ENCODE measurements at places on chromosomes 16 and 17. TPM values are rescaled to one million over a fixed set of nuclear protein-coding genes. Genes with fewer than 3 reads are reported as not detected.

- no peak for DNase-seq
Observed at GRCh38 chr16:54890381-54890780, 40.3 kb upstream of the IRX5 start.

DNA sequence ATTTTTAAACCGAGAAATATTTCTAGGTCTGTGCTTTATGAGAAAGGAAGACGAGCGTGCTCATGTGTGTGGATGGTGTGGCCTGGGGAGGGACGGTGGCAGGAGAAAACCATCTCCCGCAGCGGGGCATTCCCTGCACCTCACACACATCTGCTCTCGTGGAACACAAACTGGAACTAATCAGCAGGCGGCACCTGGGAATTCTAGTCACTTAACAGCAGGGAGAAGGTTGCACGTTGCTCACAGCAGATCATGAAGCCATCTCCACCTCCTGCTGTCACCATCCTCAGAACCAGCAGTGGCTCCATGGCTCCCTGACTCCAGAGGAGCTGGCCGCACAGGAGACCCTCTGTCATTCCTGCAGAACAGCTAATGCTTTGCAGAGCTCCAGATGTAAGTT lies 35.2 kb downstream of the ADCY9 start:
- DNase-seq, result no peak

DNA sequence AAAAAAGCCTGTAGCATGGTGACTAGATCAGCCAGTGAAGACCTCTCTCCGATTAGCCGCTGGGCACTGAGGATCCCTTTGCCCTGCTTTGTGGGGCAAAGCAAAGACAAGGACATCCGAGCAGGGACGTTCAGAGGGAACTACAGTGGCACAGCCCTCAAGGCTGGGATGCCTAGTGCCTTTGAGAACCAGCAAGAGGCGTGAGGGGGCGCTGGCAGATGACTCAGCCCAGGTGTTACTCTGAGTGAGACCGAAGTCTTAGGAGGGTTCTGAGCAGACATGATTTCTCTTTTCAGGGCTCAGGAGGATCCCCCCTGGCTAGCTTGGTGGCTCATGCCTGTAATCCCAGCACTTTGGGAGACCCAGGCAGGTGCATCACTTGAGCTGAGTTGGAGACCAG lies 178.6 kb downstream of the CPPED1 start:
- DNase-seq, result no peak

GRCh38 chr17:32483451-32484019 lies 3.3 kb upstream of the CDK5R1 start:
- DNase-seq, result peak; percentile 53

GRCh38 chr17:34706029-34706428 lies 126.6 kb downstream of the TMEM132E start:
- DNase-seq, result no peak

GRCh38 chr17:40355123-40355803 lies 9.3 kb downstream of the GJD3 start:
- DNase-seq, result peak; percentile 63

- DNase-seq, result peak; percentile 61
Observed at GRCh38 chr16:84754353-84754856, 54.6 kb downstream of the USP10 start.

DNA sequence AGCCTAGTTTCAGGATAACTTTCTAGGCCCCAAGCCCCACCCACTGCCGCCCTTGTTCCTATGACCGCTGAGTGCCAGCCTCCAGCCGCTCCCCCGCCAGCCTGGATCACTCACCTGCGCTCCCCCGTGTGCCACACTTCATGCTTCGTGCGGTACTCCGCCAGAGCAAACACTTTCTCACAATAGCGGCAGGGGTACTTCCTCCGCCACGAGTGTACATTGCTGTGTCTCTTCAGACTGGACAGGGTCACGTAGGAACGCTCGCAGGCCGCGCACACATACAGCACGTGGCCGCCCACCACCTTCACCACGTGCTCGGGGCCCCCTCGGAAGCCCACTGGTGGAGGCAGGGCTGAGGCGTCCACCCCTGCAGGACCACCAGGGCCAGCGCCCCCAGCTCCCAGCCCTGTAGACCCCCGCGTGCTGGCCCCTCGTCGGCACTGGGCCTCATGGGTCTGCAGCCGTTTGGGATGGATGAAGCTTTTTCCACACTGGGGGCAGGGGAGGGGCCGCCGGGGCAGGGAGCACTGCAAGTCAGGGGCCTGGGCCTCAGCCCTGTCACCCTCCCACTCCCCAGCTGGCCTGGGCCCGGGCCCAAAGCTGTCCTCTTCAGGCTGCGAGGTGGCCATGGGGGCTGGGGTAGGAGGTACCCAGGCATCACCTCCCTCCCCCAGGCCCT lies 13.7 kb downstream of the ZBTB4 start:
- DNase-seq, result no peak

GRCh38 chr17:73933871-73934270 lies 269.6 kb upstream of the RPL38 start:
- DNase-seq, result no peak

DNA sequence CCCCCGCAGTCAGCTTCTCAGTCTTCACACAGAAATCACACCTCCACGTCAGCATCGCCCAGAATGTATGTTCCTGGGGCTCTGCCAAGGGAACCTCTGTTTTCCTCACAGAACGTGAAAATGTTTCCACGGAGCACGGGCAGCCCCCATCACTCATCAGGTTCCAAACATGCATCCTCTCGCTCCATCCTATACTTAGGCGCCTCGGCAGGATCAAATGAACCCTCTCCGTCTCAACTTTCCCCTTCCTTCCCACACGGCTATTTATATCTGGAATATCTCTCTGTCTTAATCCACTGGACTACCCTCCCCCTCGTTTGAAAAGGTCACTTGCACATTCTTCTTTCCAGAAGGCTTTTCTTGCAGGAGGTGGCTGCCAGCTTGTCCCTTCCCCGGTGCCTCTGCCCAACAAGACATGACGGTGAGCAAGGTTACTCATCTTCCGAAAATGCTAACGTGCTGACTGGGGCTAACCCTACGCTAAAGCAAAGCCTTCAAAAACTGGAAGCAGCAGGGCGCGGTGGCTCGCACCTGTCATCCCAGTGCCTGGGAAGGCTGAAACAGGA lies 21.6 kb downstream of the NXN start:
- DNase-seq, result no peak

GRCh38 chr16:31177136-31177535 lies 2.8 kb upstream of the FUS start:
- DNase-seq, result no peak

DNA sequence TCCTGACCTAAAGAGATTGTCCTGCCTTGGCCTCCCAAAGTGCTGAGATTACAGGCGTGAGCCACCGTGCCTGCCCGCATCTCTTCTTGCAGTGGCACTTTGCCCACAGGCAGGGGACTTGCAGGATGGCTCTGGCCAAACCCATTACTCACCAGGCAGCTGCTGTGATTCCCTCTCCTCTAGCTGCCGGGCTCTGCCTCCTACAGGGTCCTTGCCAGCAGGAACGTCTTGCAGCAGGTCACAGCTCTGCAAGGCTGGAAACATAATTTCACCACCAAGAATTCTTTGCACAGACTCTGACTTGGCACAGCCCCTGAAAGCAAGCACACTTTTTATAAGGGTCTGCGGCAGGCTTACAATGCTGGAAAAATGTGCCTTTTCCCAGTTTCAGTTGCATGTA lies 20.3 kb downstream of the COX4I1 start:
- no peak for DNase-seq

DNA sequence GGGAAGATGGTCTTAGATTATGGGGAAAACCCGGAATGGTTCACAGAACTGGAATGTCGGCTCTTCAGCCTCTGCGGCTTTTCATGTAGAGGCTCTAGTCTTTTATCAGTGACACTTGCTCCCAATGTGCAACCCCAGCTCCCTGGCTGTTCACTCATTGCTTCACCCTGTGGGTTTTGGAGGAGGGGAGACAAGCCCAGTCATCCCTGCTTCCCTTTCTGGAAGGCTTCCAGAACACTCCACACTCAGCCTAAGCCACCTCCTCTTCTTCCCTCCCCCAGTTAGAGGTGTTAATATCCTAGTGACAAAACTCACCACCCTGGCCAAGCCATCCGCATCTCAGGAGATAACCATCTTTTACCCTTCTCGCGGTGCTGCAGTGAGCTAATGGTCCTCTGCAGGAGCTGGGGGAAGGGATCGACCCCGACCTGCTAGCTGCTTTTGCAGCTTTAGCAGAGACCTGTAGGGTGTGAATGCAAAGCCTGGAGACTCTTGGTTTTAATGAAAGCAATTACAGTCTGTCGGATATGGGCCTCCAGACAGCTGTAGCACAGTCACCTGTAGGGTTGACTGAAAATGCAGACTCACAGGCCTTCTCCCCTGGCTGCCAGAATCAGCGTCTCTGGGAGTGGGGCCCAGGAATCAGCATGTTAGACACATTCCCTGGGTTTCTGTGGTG lies 24.3 kb upstream of the LASP1NB start:
- peak; percentile 96 for DNase-seq

- DNase-seq, result no peak
Observed at GRCh38 chr17:17822189-17822588, 14.6 kb downstream of the SREBF1 start.

DNA sequence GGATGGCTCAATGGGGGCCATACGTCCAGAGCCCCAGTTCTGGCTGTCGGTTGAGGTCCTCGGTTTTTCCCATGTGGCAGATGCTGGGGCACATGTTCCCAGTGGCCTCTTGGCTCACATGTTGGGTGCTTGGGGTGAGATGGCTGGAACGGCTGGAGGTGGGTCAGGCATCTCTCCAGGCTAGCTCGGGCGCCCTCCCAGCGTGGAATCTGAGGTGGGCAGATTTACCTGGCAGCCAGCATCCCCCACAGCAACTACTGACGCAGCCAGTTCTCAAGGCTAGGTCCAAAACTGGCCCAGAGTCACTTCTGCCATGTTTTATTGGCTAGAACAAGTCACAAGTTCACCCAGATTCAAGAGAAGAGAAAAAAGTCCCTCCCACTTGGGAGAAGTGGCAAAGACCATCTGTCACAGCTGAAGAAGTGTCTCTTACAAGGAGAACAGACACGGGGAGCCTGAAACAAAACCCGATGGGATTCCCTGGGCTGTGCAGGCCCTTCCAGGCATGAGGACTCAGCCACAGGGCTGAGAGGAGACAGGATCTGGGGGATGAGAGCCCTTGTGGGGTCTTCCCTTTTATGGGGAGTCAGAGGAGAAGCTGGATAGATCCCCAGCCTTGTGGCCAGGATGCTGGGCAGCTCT lies 15.2 kb downstream of the ACE start:
- DNase-seq, result no peak

DNA sequence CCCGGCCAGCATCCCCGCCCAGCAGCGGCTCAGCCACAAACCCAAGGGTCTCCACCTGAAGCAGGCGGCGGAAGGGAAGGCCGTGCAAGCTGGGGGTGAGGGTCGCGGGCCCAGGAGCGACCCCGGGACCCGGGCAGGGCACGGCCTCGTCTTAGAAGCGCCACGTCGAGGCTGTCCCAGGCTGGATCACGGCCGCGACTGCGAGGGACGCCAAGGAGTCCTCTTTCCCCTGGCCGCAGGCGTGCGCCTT lies 538 bp upstream of the CCNF start:
- DNase-seq, result no peak

GRCh38 chr16:49920397-49920796 lies 64.5 kb upstream of the ZNF423 start:
- DNase-seq, result no peak

GRCh38 chr16:78679546-78679945 lies 580.1 kb downstream of the WWOX start:
- no peak for DNase-seq

- no peak for DNase-seq
Observed at GRCh38 chr16:50751528-50751927, 9.6 kb downstream of the CYLD start.

- DNase-seq, result no peak
Observed at GRCh38 chr17:75607086-75607485, 19.5 kb downstream of the MYO15B start.

GRCh38 chr16:78648517-78648916 lies 549.1 kb downstream of the WWOX start:
- DNase-seq, result no peak

- peak; percentile 90 for DNase-seq
Observed at GRCh38 chr17:40854175-40854814, 12.7 kb downstream of the KRT12 start.

GRCh38 chr17:67359960-67360791 lies 6.2 kb downstream of the PSMD12 start:
- DNase-seq, result no peak

- DNase-seq, result no peak
Observed at GRCh38 chr17:14772776-14773175, 471.9 kb downstream of the HS3ST3B1 start.

- peak; percentile 78 for DNase-seq
Observed at GRCh38 chr16:71526111-71526631, at the start of gene CHST4. Gene CHST4 (plus strand): TSS chr16:71526426. CDS start chr16:71536678, 10,252 bp downstream.

DNA sequence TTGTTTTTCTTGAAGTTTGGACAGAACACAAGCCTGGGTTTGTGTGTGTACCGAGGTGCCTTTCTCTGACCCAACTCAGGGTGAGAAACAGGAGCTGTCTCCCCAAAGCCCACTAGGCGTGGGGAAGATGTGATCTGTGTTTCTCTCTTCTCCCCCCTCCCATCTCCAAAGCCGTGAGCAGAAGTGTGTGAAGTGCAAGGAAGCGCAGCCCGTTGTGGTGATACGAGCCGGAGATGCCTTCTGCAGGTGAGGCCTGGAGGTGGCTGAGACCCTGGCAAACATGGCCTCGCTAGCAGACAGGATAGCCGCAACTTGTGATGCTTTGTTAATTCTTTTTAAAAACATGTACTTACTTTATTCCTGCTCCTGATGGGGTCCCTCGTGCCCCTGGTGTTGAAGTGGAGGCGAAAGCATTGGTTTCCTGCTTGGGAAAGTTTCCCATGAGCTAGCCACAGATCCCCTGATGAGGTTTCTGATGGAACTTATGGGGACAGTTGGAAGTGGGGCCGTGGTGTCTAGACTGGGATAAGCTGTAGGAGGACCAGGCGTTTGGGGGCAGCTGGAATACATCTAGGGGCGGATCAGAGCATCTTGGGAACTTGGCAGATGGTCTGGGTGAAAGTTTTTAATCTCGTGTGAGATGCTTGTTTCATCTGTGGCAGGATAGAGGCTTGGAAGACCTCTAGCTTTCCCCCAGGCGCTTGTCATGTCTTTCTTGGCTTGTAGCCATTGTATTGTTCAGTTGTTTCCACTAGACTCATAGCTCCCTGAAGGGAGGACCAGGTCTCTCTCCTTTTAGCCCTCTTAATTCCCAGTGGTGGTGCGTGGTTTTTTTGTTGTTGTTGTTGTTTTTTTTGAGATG lies 893 bp downstream of the CTU2 start:
- no peak for DNase-seq

- DNase-seq, result no peak
Observed at GRCh38 chr16:4597174-4597573, 17.5 kb downstream of the UBALD1 start.

The WNT9B gene
- total RNA-seq, result not detected

The GRB7 gene
- total RNA-seq, result 55.9 TPM

The RHBDL1 gene
- total RNA-seq, result 18.1 TPM

The MT4 gene
- not detected for total RNA-seq

The NUTF2 gene
- total RNA-seq, result 147 TPM

The MYOCD gene
- not detected for total RNA-seq

The GPR142 gene
- not detected for total RNA-seq

The RBBP6 gene
- total RNA-seq, result 76.6 TPM

The ATXN2L gene
- 356 TPM for total RNA-seq

The KRT31 gene
- total RNA-seq, result not detected

The MAF gene
- not detected for total RNA-seq

The USB1 gene
- 65.8 TPM for total RNA-seq

The SMURF2 gene
- total RNA-seq, result 41.4 TPM

Measured in PC-9 (cell line).